Ureter (tissue), 1 donor: ENCODE measurements at places on chromosomes 11 and 22.
A peak's percentile ranks its signal among the peaks of the same experiment; 100 is the strongest.

DNA sequence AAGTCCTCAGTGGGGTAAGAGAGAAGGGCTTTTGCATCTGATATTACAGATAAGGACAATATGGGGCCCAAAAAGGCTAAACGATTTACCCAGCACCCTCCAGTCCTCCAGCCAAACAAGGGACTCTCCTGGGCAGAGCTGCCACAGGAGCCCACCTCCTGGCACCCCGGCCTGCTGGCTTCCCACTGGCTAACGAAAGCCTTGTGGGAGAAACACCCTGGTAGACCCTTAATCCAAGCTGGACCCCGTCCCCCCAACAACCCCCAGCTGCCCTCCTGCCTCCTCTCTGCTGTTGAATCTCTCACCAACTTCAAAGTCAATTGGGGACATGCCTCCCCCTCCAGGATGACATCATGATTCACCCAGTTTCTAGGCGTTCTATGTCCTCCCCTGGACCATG, 10.8 kb downstream of the C1QTNF6 start:
- DNase-seq, result no peak

DNA sequence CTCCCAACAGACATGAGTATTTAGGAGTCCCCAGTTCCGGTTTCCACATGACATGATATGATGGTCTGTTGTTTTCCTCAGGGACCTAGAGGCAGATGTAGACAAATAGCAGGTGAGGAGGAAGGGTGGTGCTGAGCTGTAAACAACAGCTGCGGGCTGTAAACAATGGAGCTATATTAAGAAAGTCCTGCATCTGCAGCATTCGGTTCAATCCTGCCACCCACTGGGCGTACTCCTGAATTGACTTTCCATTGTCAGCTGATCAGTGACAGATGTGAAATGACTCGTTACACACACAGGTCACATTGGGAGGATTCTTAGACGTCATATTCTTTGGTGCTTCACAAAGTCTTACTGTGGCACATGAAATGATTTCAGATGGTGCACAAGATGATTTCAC, 26.8 kb upstream of the RAG1 start:
- DNase-seq, result no peak

DNA sequence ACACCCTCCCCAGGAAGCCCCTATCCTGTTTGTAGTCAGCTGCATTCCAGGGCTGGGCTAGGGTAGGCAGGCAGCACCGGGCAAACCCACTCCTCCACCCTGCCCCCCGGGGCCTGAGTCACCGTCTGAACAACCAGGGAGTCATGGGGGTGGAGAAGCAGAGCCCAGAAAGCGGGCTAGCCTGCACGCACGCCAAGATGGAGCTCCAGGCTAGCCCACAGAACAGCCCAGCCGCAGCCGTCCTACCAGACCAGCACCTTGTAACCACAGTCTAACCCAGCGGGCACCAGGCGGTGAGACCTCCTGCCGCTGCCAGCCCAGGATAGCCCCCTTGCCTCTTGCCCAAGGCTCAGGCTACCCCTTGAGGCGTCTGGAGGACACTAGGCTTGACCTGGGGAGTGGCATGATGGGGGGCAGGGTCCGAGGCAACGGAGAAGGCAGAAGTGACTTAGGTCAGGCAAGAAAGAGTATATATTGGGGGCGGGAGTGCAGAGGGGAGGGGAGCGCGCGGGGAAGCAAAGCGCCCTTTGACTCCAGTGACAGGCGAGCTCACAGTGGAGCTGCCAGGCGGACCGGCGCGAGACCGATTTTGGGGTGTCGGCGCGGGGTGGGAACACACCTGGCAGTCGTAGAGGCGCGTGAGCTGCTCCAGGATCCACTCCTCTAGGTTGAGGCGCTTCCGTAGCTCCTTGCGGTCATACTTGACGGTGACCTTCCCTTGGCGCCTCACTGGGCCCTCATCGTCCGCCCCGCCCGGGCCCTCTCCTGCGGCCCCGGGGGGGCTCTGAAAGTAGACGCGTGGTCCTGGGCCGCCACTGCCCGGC, 734 bp downstream of the PPP1R14B start:
- peak; percentile 90 for DNase-seq

GRCh38 chr11:67606093-67606491, 644 bp upstream of the NDUFV1 start:
- no peak for DNase-seq

- no peak for DNase-seq
Observed at GRCh38 chr11:11476971-11477645, 124.1 kb upstream of the CSNK2A3 start.

GRCh38 chr11:102229510-102230123, 87.7 kb upstream of the BIRC3 start:
- DNase-seq, result no peak

GRCh38 chr22:23026777-23027176, 43.5 kb upstream of the GNAZ start:
- DNase-seq, result no peak

DNA sequence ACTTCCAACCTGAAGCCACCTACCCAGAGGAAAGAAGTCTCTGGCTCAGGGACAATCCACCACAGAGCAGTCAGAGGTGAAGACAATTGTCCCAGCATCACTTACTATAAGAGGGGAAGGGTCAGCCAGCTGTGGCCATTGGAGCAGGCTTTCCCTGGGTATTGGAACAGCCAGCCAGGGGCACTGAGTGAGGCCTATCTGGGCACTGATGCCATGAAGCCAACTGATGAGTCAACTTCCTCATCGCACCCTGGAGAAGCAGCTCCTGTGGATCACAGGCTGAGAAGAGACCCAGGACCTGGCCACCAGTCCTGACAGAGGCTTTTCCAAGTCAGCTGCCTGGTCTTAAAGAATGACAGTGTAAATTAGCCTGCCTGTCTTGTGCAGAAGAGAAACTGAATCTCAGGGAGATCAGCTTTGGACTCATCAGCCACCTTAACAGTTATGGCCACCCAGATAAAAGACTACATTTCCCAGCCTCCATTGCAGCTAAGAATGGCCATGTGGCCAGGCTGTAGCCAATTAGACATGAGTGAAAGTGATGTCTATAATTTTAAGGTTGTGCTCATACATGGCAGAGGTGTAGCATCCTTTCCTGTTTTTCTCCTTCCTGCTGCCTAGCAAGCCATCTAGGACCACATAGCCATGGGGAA, 19.0 kb downstream of the CHST1 start:
- DNase-seq, result no peak

DNA sequence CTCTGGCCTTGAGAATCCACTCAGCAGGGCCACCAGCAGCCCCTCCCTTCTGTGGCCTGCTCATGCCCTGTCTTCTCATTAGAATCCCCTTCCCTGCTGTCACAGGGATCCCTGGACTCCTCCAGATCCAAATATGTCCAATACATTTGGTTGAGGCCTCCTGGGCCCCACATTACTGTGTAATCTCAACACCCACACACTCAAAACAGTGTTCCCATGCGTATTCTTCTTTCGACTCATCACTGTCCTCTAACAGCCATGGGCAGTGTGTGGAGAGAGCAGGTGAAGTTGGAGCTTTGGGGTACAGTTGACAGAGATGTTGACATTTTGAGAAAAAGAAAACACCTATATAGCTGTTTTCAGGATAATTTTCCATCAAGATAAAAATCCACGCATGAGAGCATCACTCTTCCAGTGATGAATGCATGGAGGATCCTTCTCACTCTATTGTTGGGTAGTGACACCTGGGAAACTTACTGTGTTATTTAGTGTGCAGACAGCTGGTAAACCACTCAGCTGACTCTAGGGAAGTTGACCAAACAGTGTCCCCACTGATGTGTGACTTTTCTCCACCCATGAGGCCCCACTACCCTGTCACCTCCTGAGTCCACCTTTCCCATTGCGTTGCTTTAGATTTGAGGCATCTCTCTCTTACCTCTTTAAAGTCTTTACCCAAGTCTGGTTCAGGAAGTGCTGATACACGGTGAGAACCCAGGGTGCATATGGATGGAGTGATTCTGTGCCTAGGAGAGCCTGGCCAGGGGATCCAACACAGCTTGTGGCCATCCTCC, 28.7 kb upstream of the VPREB1 start:
- DNase-seq, result peak; percentile 7

GRCh38 chr22:22902247-22903001, 14.8 kb downstream of the IGLL5 start:
- no peak for DNase-seq

GRCh38 chr11:28674433-28675103, 566.4 kb downstream of the METTL15 start:
- DNase-seq, result no peak

- DNase-seq, result no peak
Observed at GRCh38 chr11:133524488-133524887, 7.8 kb downstream of the OPCML start.
